ENCODE measurements at places on chromosomes 16 and 17.

- DNase-seq: no peak
Observed at GRCh38 chr17:42361781-42362186, 26.5 kb downstream of the STAT3 start.

DNA sequence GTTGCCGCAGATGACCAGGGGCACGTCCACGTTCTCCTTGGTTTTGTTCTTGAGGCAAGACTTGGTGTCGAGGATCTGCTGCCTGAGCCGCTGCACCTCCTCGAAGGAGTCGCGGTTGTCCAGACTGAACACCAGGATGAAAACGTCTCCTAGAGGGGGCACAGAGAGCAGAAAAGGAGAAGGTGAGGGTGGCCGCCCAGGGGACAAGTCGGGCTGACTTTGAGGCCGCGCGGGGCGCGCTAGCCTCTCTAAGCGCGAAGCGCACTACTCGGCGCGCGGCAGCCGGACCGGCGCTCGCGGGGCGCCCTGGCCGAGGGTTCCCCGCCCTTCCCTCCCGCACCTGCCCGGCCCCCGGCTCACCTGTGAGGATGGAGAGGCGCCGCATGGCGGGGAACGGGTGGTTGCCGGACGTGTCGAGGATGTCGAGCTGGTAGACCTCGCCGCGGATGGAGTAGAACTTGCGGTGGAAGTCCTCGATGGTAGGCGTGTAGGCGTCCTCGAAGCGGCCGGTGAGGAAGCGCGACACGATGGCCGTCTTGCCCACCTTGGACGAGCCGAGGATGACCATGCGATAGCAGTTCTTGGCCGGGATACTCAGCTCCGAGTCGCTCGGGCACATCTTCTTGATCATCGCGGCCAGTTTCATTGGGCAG, 533 bp downstream of the RASD1 start:
- no peak for DNase-seq

- no peak for DNase-seq
Observed at GRCh38 chr17:80195671-80196529, 24.2 kb downstream of the SGSH start.

DNA sequence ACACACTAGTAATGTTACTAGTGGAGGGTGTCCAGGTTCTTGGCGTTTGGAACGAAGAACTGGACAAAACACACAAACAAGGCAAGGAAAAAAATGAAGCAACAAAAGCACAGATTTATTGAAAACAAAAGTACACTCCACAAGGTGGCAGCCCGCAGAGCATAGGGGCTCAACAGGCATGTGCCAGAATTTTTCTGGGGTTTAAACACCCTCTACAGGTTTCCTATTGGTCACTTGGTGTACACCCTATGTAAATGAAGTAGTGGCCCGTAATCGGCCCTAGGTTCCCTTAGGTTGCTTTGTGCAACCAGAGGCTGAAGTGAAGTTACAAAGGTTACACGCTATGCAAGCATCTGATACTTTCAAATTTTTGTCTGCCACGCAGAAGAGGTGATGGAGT, 8.1 kb downstream of the OR2C1 start:
- DNase-seq: no peak

Data from forelimb muscle (tissue), 1 donor.